ENCODE measurements at places on chromosomes 13 and 19. TPM values are rescaled to one million over a fixed set of nuclear protein-coding genes. Genes with fewer than 3 reads are reported as not detected.

DNA sequence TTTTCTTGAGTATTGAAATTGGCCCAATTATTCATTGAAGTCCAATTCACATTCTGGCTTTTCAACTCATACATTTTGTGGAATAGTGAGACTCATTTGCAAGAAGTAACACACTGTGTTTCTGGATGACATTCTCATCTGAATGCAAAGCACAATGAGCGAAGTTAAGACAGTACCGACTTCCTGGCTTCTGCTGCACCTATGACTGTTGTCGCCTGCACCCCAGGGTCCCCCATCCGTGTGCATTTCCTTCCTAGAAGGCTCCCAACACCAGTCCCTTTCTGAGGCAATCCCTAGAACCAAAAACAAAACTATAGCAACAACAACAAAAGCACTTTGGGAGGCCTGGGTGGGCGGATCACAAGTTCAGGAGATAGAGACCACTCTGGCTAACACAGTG lies 183.3 kb downstream of the SHISA2 start:
- peaks cover 10% of the 10 kb centered on the region for H3K4me1 ChIP-seq
- no peak overlapping the region for H3K27ac ChIP-seq
- no peak overlapping the region for H3K4me3 ChIP-seq
- no peak for DNase-seq
- H3K27me3 ChIP-seq = no peaks in the 10 kb centered on the region

- DNase-seq = no peak
- H3K27me3 ChIP-seq = no peaks in the 10 kb centered on the region
- H3K36me3 ChIP-seq = no peaks in the 10 kb centered on the region
- H3K27ac ChIP-seq = no peak overlapping the region
Observed at GRCh38 chr13:98783856-98784478, 31.5 kb upstream of the SLC15A1 start.

DNA sequence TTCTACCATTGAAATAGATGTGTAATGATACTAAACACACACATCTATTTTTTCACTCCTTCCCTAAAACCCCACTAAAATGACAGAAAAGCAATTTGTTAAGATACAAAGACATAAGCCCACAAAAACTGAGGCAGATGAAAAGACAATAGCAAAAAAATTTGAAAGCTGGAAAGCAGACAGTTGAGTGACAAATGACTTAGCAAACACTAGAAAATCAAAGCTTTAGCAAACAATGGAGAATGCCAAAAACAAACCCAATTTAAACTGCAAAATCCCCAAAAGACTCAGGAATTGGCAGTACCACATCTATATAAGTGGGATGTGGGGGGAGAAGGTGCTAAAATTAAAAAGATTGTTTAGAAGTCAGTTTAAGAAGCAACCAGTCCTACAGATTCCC lies 9.5 kb downstream of the TSC22D1 start:
- no peak overlapping the region for H3K4me3 ChIP-seq
- no peak for DNase-seq

GRCh38 chr13:26971990-26972887 lies 199.4 kb downstream of the USP12 start:
- DNase-seq = peak; percentile 51
- no peak overlapping the region for H3K4me3 ChIP-seq
- H3K4me1 ChIP-seq = peaks cover 20% of the 10 kb centered on the region
- no peaks in the 10 kb centered on the region for H3K27me3 ChIP-seq

DNA sequence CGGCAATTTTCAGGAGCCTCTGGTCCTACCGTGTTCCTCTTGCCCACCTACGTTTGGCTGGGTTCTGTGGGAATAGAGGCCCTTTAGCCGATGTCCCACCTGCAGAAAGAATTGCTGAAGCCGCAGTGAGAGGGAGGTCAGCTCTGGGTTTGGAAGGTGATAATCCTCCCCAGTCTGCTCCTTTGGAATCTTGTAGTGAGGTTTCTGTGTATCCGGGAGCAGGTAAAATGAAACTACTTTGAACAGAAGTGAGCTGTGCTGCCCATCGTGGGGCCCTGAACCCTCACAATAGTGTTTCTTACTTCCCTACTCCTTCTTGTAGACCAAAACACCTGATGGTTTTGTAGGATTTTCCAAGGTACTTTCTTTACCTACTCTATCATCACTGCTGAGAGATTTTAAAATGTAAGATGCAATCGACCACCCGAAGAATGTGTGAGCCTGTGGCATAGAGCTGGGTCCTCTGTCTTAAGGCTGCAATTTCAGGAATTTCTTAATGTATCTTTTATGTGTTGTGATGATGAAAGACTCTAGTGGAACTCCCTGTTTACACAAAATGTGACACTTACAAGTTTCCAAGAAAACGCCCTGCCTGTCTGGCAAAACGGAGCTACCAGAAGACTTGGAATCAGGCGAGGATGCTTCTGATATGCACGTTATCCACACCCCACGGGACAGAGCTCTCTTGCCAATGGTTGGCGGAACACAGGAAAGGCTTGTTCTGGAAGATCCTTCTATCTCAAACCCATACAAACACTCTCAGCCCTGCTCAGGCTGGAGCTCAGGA lies 76.1 kb downstream of the RGCC start:
- H3K27ac ChIP-seq = no peak overlapping the region
- H3K27me3 ChIP-seq = no peaks in the 10 kb centered on the region
- no peak overlapping the region for H3K4me3 ChIP-seq

- no peaks in the 10 kb centered on the region for H3K4me1 ChIP-seq
- H3K4me3 ChIP-seq = peak overlapping the region; percentile 70
- H3K36me3 ChIP-seq = no peaks in the 10 kb centered on the region
- peak overlapping the region; percentile 46 for H3K27ac ChIP-seq
- peak; percentile 74 for DNase-seq
Observed at GRCh38 chr19:41958367-41959055, 610 bp downstream of the RABAC1 start.

Gene CEACAM16
- not detected for total RNA-seq

Gene MBD3L2
- not detected for total RNA-seq

GRCh38 chr13:34401696-34402095 lies 540.4 kb upstream of the NBEA start:
- H3K4me3 ChIP-seq = no peak overlapping the region
- H3K27me3 ChIP-seq = no peaks in the 10 kb centered on the region
- no peaks in the 10 kb centered on the region for H3K4me1 ChIP-seq
- no peak for DNase-seq
- no peak overlapping the region for H3K27ac ChIP-seq

DNA sequence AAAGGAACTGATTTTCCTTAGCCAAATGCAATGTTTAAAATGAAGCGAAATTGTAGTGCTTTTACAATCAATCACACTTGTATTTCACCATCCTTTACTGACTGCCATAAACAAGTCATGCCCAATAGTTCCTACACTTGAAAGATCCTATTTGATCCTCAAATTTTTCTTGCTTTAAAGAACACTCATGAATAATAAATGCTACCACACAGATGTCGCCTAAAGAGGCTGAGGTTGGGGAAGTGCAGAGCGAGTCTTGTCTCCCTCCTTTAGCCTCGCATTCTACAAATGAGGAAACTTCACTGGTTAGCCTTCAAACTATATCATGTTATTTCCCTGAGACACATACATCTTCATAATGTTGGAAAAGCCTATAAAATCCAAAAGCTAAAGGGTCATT lies 18.7 kb upstream of the AMER2 start:
- H3K4me1 ChIP-seq = no peaks in the 10 kb centered on the region
- no peaks in the 10 kb centered on the region for H3K27me3 ChIP-seq
- H3K4me3 ChIP-seq = no peak overlapping the region
- no peak for DNase-seq
- no peaks in the 10 kb centered on the region for H3K36me3 ChIP-seq

DNA sequence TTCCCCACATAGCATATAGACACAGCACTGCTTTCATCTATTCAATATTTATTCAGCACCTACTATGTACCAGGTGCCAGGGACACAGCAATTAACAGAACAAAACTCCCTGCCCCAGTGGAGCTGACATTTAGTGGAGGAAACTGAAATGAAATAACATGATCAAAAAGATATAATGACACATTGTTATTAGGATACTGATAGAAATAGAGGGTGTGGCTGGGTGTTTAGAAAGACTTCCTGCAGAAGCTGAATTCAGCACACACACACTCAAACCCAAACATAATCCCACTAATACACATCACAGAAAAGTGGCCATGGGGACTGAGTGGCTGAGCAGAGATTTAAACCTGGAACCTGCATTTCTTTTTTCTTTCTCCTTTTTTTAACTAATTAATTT lies 3.8 kb upstream of the CDC37 start:
- DNase-seq = no peak
- H3K4me1 ChIP-seq = no peaks in the 10 kb centered on the region
- H3K27ac ChIP-seq = no peak overlapping the region
- peaks cover 41% of the 10 kb centered on the region for H3K27me3 ChIP-seq
- H3K4me3 ChIP-seq = no peak overlapping the region

DNA sequence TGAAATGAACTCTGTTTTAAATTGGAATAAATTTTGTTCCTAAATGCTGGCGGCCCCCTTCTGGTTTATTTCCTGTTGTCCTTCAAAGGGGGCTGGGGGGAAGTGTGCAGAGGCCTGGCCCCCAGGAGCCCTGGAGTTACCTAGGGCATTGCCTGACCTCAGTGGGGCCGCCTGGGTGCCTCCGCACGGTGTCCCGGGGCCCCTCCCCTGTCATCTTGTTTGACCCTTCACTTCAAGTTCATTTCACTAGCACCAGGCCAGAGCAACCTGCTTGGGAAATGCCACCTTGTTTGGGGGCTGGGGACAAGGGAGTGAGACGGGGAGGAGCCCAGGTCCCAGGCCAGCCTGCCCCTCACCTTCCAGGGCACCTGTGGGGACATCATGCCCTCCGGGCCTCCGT lies 11.9 kb upstream of the GNA15 start:
- no peaks in the 10 kb centered on the region for H3K4me1 ChIP-seq
- DNase-seq = no peak
- H3K4me3 ChIP-seq = no peak overlapping the region

DNA sequence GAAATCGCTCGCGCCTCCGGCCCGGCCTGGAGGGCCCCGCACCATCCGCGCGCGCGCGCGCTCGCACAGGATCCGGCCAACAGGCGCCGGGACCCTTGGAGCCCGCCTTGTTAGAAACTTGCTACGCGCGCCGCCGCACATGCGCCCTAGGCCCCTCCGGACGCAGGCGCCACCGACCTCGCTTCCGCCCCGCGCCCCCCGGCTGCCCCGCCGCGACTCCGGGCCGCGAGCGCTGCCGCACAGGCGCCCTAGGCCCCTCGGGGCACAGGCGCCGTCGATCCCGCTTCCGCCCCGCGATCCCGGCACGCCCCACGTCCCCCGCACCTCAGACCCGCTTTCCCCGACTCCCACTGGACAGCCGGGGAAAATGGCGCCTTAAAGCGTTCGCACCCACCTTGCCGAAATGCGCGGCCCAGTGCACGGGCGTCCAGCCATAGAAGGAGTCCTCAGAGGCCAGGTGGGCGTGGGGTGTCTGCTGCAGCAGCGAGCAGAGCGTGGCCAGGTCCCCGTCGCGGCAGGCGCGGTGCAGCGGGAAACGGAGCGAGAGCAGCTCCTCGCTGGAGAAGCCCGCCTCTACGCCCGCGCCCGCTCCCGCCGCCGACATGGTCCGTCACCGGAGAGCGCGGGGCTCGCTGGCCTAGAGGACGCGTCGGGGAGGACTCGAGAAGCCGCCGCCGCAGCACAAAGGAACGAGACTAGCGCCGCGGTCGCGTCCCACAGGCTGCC lies 375 bp downstream of the ANKRD10 start:
- peak overlapping the region; percentile 98 for H3K27ac ChIP-seq
- no peaks in the 10 kb centered on the region for H3K27me3 ChIP-seq
- no peaks in the 10 kb centered on the region for H3K36me3 ChIP-seq
- peaks cover 22% of the 10 kb centered on the region for H3K4me1 ChIP-seq
- peak; percentile 89 for DNase-seq

DNA sequence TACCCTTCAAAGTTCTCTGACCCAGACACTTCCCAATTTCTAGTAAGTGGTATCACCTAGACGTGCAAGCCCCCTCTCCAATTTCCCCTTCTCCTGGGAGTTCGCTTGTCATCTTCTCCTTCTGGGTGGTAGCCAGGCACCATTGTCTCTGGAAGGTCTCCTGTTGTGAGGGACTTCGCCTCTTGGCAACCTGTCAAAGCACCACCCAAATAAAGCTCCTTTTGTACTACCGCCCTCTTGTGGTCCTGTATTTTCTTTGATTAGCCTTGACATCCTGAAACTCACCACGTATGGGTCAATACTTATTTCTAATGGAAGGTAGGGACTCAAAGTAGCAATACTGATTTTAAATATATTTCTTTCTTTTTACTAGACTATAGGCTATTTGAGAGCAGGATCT lies 8.2 kb downstream of the GPC5 start:
- DNase-seq = peak; percentile 55
- H3K27me3 ChIP-seq = peaks cover 8% of the 10 kb centered on the region
- H3K4me3 ChIP-seq = no peak overlapping the region
- H3K4me1 ChIP-seq = no peaks in the 10 kb centered on the region
- H3K36me3 ChIP-seq = no peaks in the 10 kb centered on the region

DNA sequence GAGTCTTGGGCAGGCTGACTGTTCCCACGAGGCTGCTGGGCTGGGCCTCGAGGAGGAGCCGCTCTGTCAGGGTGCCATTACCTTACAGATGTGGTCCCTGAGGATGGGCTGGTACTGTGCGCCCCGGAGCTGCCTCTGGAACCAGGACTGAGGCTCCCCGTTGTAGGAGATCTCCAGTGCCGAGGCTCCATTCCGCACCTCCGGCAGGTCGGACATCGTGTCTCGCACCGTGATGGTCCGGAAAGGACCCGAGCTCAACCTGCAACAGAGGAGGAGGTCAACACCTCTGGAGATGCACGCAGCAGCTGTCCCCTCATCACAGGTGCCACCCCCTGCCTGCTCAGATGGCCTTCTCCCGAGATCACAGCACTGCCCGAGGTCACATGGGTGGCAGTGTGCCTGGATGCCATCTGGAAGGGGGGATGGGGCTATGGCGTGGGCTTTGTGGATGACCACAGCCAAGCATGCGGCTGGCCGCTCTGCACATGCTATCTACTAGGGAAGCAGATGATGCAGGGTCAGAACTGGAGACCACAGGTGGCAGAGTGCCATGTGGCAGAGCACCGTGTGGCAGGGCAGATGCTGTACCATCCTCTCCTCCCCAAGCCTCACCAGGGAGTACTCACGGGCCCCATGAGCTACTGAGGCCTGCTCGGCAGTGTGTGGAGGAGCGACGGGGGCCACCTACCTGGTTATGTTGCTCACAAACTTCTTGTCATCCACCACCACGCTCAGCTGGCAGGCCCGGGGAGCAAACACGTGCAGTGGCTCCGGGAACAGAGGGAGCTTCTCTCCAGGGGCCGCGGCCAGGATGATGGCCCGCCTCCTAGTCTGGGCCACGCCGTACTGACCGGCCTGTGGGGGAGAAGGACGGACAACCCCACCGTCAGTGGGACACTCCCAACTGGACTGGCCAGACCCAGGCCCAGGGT lies 18.3 kb upstream of the EIF3G start:
- peaks cover 58% of the 10 kb centered on the region for H3K36me3 ChIP-seq
- no peaks in the 10 kb centered on the region for H3K4me1 ChIP-seq
- no peak overlapping the region for H3K4me3 ChIP-seq
- H3K27ac ChIP-seq = no peak overlapping the region
- no peaks in the 10 kb centered on the region for H3K27me3 ChIP-seq

Gene SLITRK6
- not detected for total RNA-seq

DNA sequence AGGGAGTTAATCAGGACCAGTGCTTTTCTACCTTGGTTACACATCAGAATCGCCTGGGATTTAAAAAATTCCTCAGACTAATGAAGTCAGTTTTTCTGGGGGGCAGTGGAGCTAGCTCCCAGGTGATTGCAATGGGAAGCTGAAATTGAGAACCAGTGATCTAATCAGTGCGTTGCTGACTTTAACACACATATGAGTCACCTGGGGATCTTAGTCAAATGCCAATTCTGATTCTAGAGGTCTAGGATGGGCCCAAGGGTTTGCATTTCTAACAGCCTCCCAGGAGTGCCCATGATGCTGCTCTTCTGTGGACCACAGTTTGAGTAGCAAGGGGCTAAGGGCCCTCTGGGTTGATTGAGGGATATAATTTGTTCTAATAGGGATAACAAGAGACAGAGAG lies 54.5 kb downstream of the KL start:
- H3K36me3 ChIP-seq = no peaks in the 10 kb centered on the region
- H3K27me3 ChIP-seq = no peaks in the 10 kb centered on the region
- H3K4me3 ChIP-seq = no peak overlapping the region
- H3K4me1 ChIP-seq = peaks cover 3% of the 10 kb centered on the region
